ENCODE measurements at places on chromosomes 11 and 22.
A peak's percentile ranks its signal among the peaks of the same experiment; 100 is the strongest.

DNA sequence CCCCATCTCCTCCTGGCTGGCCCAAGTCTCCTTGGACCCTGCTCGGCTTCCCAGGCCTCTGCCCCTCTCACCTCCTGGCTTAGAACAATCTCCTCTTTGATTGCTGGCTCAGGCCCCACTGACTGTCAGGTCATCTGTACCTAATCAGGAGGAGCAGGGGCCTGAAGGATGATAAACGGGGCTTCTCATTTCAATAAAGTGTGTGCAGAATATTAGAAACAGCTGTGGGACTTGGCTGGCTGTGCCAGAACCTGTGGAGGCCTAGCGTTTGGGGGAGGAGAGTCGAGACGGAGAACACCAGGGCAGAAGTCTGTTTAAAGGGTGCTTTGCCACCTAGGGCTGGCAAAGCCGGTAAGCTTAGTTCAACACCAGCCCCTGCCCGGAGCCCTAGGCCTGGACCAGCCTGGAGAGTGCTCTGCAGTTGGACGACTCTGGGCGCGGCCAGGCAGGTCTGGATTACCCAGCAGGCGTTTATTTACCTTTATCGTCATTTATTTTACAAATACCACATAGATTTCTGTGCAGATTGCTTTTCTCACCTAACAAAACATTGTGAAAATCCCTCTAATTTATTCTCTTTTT is 10.1 kb upstream of the VSIG10L2 start:
- no peak for DNase-seq

DNA sequence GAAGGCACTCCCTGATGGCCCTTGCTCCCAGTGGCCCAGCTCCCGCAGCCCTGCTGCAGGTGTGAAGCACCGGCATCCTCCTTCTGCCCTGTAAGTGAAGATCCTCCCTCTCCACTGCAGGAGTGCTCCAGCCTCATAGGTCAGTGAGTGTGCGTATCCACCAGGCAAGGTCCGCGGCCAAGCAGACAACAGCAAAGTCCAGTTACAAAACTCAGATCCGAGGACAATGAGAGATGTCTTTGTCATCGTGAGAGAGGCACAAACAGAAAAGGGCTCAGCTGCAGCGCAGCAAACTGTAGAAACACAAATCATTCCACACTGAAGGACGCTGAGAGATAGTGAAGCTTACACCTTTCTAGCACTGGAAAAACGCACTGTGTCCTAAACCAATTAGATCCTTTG is 46.1 kb downstream of the MYH9 start:
- no peak for DNase-seq

- DNase-seq: no peak
Measured at GRCh38 chr11:1077417-1078119, 2.9 kb downstream of the MUC2 start.

DNA sequence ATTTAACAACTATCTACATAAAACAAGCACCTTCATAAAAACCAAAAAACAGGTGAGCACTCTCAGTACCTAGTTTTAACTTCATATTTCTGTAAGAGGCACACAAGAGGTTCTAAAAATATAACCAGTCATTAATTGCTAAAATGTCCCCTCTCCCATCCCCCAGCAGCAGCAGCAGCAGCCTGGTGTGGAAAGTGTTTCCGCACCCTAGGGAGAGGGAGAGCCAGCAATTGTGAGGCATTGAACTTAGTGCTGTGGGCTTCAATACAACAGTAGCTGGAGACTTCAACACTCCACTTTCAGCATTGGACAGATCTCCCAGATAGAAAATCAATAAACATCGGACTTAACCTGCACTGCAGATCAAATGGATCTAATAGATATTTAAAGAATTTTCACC is 1158.5 kb downstream of the JRKL start:
- no peak for DNase-seq

DNA sequence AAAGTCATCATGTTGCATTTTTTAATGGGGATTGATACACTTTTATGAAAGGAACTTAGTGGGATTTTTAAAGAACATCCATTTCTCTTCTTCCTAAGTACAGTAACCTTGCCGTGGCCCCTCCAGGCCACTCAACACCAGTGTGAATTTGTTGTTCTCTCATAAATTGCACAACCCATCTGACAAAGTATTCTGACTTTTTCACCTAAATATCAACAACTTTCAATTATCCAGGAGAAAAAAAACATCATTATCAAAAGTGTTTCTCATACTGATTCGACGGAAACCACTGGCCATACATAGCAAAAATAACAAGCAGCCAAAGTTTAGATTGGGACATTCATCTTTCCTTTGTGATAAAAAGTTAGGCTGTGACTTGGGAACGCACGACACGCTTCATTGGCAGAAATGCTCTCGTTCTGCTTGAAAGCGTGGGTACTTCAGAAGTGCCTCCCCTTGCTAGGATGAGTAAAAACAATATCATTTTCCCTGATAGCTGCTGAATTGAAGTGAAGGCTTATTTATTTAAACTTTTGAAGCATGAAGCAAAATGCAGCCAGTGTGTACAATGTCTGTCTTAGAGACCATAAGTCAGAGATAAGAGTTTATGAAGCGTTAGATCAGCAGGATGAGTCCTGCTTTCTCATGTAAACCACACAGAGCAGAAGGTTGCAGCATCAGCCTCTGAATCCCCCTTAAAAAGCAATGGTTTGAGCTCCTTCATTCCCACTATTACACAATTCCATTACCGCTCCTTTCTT is 20.6 kb upstream of the EIF3M start:
- no peak for DNase-seq

- DNase-seq: no peak
Measured at GRCh38 chr22:48299124-48299523, 1528.5 kb downstream of the BRD1 start.

- DNase-seq: no peak
Measured at GRCh38 chr11:122764371-122765090, 73.8 kb upstream of the CRTAM start.

GRCh38 chr11:107679255-107680024 is 32.4 kb downstream of the SLN start:
- DNase-seq: no peak

DNA sequence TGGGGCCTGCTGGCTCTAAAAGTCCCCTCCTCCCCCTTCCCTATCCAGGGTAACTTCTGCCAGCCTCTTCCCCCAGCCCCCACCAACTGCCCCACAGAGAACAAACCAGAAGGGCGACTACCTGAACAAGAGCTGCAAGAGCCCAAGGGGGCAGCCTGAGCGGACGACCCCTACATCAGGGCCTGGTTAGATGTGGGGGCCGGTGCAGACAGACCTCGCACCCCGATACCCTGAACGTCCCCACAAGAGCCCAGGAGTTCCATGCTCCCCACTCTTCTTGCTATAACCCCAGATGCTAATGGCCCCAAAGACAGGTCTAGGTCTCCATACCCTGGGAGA is 20.7 kb downstream of the SUN2 start:
- DNase-seq: no peak

DNA sequence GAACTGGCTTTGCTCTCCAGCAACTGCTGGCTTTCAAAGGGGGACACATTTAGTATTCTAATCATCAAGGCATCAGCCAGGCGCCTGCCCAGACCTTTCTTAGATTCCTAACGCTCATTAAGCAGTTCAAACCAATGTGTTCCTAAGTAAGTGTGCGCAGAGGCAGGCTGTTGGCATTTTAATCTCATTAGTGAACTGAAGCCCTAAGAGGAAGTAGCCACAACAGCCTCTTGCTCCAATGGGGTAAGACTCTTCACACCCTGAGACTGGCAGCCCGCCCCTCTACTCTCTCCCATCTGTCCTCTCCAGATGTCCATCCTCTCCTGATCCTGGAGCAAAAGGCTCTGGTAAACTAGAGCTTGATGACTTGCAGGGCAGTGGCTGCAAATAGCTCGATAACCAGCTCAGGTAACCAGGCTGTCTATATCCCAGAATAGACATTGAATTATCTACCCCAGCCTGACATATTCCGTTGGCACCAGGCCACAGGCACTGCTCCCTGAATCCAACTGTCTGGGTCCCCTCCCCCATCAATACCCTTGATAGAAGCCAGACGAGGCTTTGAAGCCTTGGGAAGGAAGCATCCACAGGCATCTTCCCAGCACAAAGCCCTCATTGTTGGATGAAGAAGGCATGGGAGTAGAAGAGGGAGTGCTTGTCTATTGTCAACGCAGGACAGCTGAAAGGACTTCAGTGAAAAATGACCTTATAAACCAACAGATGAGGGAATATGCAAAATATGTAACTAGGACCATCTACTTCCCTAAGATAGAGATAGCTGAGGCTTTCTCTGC is 321.1 kb downstream of the TENM4 start:
- no peak for DNase-seq

DNA sequence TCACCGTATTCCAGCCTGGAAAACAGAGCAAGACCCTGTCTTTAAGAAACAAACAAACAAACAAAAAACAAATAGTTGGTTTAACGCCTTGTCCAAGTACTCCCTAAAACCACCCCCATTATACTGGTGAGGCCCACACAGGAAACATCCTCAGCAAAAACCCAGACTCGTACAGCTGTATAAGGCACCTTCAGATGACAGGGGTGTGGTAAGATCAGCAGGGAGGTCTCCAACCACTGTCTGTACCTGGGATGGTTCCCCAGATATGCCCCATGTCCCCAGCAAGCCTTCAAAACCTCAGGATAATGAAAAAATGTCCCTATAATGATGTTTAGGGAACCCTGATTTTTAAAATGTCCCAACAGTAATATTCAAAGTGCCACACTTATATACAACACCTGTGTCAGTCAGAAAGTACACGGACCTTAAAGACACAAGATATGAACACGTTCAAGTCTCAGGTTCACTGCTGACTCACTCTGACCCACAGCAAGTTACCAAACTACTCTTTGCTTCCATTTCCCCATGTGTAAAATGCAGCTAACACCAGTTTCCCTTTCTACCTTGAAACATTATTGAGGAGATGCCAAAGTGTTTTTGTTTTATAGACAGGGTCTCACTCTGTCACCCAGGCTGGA is 9.3 kb downstream of the SF3A1 start:
- no peak for DNase-seq

- DNase-seq: no peak
Measured at GRCh38 chr22:47114813-47115517, 352.5 kb downstream of the TBC1D22A start.

- DNase-seq: no peak
Measured at GRCh38 chr11:34546511-34547209, 33.1 kb upstream of the ELF5 start.

GRCh38 chr22:23157560-23158515 is 12.6 kb downstream of the RAB36 start:
- DNase-seq: no peak

- DNase-seq: no peak
Measured at GRCh38 chr11:118343248-118343647, 743 bp upstream of the CD3D start.

DNA sequence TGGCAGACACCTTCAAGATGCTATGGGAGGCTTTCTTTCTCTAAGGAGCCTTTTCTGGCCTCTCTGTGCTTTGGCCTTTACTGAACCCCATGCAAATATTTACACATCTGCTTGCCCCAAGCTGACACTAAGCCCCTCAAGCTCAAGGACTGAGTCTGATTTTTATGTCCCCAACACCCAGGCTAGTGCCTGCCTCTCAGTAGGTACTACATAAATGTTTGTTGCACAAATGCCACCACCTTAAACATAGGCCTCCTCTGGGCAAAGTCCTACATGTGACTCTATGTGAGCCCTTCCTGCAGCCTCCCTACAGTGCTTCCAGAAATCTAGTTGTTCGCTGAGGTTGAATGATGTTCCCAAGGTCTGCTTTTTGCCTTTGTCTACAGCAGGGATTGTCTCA is 187.6 kb downstream of the DBX1 start:
- DNase-seq: no peak

DNA sequence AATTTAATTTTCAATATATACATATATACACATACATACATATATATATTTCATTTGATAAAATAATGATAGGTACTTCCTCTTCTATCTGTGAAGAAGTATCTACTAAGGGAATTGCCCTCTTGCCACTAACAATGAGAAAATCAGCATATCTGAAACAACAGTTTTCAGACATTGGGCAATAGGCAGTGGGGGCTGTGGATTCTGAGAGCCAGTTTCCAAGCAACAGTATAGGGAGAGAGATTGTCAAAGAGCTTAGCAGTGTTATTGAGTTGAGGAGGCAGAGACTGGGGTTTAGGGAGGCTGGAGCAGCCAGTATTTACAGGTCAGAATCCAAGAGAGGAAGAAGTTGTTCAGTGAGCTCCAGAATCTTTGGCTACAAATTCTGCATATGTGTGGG is 119.3 kb downstream of the ARFGAP2 start:
- DNase-seq: no peak

GRCh38 chr22:39316440-39317083 is 2.9 kb downstream of the RPL3 start:
- peak; percentile 77 for DNase-seq

DNA sequence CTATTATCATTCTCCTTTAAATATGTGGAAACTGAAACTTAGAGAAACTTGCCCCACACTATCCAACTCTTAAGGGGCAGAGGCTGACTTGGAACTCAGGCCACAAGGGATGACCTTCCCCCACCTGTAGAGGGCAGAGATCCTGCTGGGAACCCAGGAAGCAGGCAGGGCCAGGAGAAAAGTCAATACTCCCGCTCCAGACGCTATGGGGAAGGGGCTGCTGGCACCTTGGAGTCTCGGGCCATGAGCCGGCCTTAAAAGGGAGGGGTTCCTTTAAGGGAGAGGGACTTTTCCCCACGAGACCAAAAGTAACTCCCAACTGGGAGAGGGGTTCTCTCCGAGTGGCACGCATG is 620 bp upstream of the ANO5 start:
- no peak for DNase-seq

- no peak for DNase-seq
Measured at GRCh38 chr11:1882265-1883238, 9.1 kb downstream of the PRR33 start.

DNA sequence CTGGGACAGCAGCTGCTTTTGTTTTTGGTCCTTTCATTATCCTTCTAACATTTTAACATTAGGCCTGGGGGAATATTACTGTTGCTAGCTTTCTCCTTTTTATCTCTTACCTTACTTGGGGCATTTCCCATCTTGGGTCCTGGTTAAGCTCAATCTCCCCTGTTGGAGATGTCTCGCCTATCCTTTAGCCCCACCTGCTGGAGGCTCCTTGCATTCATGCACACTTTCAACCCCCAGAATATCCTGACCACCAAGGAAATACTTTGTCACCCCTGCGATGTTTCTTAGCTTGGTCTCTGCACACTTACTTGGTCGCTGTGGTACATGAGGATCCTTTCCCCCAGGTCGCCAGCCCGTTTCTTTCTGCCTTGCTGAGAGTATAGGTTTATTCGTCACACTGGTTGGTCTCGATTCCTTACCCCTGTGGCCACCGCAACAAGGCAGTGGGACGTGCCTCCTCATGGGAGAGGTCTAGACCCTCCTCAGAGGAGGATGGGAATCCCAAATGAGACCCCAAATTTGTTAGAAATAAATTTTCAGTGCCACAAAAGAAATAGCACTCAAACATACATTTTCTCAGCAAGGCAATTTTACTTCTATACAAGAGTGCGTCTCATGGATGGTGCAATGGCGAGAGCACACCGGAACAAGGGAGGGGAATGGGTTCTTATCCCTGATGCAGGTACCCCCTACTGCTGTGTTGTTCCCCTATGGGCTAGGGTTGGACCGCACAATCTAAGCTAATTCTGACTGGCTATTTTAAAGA is 5.4 kb upstream of the TXN2 start:
- no peak for DNase-seq
